Stimulated activated CD4-positive, alpha-beta T cell treated with anti-CD3 and anti-CD28 coated beads, TNF-alpha, amount 100 ng/mL, for 4 hours (primary cell): ENCODE measurements at places on chromosomes 3 and 15.

DNA sequence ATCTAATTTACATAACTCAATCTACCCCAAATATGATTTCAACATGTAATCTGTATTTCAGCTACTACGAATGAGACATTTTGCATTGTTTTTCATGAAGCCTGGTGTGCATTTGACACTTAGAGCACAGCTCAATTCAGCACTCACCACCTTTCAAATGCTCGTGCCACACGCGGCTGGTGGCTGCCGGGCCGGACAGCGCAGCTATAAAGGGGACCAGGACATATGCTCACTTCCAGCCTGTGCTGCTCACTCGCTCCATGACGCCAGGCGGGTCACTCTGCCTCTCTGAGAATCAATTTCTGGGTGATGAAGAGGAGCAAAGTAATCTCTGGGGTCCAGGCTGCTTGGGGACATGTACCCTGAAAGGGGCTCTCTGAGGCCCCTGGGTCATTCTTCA, 93.1 kb downstream of the WNT7A start:
- DNase-seq = no peak

DNA sequence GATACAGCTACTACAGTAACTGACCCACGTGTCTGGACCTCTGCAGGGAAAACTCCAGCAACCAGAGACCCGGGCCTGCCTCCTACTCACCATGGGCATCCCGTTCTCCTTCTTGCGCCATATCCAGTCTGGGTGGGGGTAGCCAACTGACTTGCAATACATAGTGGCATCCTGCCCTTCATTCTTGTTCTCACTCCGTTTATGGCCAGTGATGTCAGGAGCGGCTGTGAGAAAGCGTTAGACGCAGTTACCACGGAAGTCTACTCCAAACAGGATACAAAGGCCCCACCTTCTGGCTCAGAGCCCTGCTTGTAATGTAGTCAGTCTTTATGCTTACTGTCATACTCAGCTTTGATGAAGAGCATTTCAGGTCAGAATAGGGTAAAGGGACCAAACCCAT, 59.6 kb downstream of the NPTN start:
- DNase-seq = no peak

DNA sequence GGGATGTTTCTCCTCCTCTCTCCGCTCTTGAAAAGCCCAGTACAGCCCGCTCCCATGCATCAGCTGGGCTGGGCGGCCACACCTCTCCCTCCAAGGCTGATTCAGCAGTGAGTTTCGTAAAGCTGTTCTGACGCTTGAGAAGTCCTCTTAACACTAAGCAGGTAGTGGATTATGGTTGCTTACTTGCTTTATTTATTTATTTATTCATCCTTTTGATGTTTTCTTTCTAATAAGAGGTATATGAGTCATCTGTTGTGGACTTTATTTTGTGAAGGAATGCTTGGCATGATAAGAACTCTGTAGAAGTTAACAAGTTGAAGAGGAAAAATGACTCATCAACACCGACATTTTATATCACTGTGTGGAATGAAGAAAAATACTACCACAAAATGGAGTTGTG, 285.0 kb downstream of the SQOR start:
- no peak for DNase-seq

GRCh38 chr15:99506399-99506798, 59.4 kb upstream of the MEF2A start:
- no peak for DNase-seq

DNA sequence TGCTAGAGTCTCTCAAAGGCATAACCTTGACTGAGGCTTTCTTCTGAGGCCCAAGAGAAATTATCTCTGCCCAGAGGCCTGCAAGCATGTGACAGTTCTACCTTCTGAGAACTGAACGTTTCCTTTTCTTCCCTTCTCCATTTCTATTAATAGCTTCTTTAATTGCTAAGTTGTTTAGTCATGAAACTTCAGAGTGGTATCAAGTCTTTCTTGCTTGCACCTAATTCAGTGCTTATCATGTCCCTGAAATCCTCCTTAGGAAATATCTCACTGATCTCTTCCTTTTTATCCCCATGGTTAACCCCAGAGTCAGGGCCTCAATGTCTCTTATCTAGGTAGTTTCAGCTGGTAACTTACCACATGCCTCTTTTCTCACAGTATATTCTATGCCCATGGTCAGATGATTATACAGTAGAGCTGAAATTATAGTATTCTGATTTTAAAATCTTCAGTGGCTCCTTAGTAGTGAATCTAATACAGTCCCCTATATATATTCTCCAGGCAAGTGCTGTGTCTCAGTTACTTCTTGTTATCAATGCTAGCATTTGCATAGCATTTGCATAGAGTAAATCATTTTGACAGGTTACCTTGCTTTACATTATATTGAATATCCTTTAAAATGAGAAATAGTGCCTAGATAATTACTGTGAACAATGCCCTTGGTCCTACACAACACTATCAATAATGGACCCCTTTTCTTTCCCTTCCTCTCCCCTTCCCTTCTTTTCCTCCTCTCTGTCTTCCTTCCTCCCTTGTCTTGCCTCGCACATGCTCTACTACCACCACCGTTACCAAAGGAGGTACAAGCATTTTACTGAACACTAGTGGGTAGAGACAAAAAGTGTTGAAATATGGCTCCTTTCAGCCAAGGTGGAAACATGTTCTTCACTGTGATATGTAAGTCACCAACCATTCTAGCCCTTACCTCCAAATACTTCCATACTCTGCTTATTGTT, 33.0 kb downstream of the KBTBD8 start:
- DNase-seq = no peak

GRCh38 chr15:79932447-79932846, 35.6 kb upstream of the MTHFS start:
- DNase-seq = no peak

GRCh38 chr3:193959861-193960260, 176.1 kb upstream of the HES1 start:
- no peak for DNase-seq

DNA sequence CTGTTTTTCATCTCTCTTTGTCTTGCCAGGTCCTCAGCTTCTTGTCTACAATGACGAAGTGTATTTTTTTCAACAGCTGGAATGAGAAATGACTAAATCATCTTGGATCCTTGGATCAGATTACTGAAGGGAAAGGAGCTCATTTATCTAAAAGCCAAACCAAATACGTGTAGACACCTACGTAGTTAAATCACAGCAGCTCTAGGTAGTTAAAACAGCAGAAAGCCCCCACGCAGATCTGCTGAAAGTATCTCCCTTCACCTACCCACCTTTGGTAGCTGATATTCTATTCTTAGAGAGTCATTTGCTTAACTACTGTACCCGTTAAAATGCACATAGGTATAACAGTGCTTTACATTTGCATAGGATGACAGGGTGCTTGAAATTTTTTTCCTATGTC, 105.5 kb upstream of the WNT5A start:
- DNase-seq = no peak

- no peak for DNase-seq
Observed at GRCh38 chr3:65658401-65658800, 380.3 kb downstream of the MAGI1 start.

DNA sequence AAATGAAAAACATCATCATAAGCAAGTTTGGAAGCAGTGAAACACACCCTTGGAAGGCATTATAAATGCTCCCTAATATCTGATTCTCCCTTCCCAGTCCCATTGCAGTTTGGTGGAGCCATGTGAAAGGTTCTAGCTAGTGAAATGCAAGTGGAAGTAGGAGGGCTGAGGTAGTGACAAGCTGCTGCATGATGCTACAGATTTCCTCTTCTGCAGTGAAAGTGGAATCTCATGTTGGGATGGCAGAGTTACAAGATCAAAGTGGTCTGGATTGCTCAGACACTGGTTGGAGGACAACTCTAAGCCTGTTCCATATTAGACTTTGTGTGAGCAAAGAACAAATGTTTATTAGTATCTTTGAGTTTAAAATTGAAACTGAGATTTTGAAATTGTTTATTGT, 3.3 kb upstream of the PDCD6IP start:
- no peak for DNase-seq

- DNase-seq = no peak
Observed at GRCh38 chr3:123732447-123732846, 147.6 kb upstream of the HACD2 start.

- DNase-seq = peak; percentile 45
Observed at GRCh38 chr3:53195602-53196574, 34.9 kb downstream of the PRKCD start.

DNA sequence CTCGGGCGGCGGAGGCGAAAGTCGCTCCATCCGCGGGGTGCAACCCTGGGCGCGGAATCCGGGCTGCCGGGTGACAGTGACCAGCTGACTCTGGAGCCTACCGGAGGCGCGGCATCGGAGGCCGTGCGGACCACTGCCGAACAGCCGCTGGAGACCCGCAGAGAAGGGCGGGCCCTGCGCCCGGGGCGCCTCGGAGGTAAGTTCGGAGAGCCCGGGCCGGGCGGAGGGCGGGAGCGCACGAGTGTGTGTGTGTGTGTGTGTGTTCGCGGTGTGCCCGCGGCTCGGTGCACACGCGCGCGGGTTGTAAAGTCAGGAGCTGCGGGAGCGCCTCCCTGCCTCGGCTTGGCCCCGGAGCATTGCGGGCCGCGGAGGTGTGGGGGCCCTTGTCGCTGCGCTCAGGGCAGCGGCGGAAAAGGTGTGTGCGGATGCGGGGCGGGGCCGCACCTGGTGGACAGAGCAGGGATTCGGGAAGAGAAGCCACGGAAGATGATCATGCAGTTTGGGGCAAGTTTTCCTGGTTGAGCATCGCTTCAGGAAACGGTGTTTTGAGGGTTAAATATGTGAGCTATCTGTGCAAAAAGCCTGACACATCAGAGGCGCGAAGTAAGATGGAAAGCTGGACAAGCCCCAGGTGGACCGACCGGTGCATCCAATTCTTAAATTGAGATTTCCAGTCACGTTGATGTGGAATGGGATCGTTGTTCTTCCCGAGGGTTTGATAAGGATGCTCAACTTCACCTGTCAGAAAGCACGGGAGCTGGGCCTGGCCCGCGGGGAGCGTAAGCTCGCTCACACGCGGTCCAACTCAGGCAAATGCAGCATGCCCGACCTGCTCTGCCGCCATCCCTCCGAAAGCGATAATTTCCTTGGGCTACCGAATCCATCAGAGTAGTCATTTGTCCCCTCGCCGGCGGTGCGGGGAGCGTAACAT, 474 bp downstream of the MINAR1 start:
- no peak for DNase-seq

DNA sequence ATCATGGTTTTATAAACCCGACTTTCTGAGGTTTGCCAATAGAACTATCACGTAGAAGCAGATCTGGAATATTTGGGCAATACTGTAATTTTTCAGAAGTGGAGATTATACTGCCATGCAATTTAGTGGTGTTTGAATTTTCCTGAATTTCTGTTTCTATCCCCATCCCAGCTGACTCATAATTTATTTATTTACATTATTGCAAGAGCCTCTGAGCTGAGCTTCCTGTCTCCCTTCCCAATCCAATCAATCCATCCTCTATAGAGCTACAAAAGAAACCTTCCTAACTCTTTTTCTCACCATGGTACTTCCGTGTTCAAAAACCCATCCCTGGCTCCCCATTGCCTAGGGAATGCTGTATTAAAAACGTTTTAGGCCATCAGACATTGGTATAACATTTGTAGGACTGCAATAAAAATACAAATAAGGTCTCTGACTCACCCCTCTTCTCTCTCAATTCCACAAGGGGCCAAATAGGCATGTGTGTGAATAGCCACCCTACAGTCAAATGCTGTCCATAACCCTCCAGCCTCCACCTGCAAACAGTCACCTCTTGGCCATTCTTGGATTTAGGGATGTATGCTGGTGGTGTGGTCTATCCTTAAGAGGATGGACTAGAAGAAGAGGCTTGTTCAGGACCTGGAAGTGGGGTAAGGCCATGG, 190.7 kb downstream of the CD47 start:
- no peak for DNase-seq

GRCh38 chr3:44981751-44982150, 5.7 kb downstream of the EXOSC7 start:
- no peak for DNase-seq

DNA sequence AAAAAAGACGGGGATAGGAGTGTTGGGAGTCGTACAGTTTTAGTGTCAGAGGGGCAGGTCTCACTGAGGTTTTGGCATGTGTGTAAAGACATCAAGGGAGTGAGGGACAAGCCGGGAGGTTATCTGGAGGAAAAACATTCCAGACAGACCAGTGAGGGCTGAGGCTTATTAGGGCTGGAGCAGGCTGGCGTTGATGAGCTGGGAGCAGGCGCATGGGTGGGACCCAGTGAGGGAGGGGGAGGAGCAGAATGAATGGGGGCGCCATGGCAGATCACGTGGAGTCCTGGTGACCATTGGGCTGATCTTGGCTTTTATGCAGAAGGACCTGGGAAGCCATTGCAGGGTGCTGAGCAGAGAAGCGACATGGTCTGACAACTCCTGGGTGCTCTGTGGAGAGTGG, 180.2 kb downstream of the SLCO3A1 start:
- DNase-seq = no peak

GRCh38 chr3:33046521-33046920, 50.4 kb downstream of the GLB1 start:
- no peak for DNase-seq

GRCh38 chr3:78003090-78003489, 963.2 kb downstream of the ROBO2 start:
- DNase-seq = no peak

- DNase-seq = no peak
Observed at GRCh38 chr3:195139876-195140240, 131.1 kb downstream of the XXYLT1 start.

DNA sequence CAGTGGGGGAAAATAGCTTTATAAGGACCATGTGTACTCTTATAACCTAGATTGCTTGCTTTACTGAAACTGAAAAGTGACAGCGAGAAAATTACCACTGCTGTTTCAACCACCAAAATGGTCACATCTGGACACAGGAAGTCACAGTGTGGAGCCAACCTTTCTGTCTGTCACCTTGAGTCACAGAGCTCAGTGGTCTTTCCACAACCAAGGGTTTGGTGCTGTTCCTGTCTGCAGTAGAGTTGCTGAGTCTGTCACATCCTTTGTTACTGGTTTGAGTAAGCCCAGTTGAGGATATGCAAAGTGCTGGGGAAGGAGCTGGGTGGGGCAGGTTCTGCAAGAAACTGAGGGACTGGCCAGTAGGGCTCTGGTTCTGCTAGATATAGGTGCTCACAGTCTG, 139.1 kb upstream of the EIF1B start:
- DNase-seq = no peak
